ENCODE measurements at places on chromosomes 11 and 22. TPM values are rescaled to one million over a fixed set of nuclear protein-coding genes. Genes with fewer than 3 reads are reported as not detected.

The POU2AF2 gene
- not detected for total RNA-seq

The GRIA4 gene
- 0.48 TPM for total RNA-seq

The GGT5 gene
- total RNA-seq, result not detected

The PHF21A gene
- 5.8 TPM for total RNA-seq

The EIF3M gene
- total RNA-seq, result 753 TPM

The TRIM21 gene
- 6.8 TPM for total RNA-seq

The SLC6A5 gene
- total RNA-seq, result not detected

The APOL5 gene
- not detected for total RNA-seq

The LRRC74B gene
- not detected for total RNA-seq

The SNX32 gene
- 0.43 TPM for total RNA-seq

The ACTN3 gene
- total RNA-seq, result not detected

The LRRC55 gene
- total RNA-seq, result not detected

The APOA4 gene
- total RNA-seq, result not detected

The ART1 gene
- total RNA-seq, result not detected

All from tracheal epithelial cell (primary cell).